ENCODE measurements at places on chromosomes 7 and 10. TPM values are rescaled to one million over a fixed set of nuclear protein-coding genes. Genes with fewer than 3 reads are reported as not detected.

- DNase-seq = peak; percentile 75
Observed at GRCh38 chr10:17655567-17656146, 11.7 kb downstream of the STAM start.

DNA sequence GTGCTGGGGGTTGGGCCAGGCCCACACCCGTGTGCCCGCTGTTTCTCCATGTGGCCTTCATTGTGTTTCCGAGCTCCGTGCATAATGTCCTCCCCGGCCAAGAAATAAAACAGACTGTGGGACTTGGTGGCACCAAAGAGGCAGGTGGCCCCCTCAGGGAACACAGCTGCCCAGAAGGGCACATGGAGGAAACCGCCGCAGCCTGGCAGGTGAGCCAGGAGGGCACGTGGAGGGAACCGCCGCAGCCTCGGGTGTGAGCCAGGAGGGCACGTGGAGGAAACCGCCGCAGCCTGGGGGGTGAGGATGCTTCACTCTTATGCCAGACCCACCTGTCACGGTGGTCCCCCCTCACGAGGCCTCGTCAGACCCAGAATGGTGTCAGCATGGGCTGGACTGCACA is 288.7 kb downstream of the WDR37 start:
- DNase-seq = no peak

GRCh38 chr7:46301677-46302076 is 380.6 kb upstream of the IGFBP3 start:
- DNase-seq = peak; percentile 69

- no peak for DNase-seq
Observed at GRCh38 chr10:114131094-114131493, 42.9 kb downstream of the CCDC186 start.

The UNCX gene
- not detected for total RNA-seq
